ENCODE measurements at places on chromosomes 5 and 9.

DNA sequence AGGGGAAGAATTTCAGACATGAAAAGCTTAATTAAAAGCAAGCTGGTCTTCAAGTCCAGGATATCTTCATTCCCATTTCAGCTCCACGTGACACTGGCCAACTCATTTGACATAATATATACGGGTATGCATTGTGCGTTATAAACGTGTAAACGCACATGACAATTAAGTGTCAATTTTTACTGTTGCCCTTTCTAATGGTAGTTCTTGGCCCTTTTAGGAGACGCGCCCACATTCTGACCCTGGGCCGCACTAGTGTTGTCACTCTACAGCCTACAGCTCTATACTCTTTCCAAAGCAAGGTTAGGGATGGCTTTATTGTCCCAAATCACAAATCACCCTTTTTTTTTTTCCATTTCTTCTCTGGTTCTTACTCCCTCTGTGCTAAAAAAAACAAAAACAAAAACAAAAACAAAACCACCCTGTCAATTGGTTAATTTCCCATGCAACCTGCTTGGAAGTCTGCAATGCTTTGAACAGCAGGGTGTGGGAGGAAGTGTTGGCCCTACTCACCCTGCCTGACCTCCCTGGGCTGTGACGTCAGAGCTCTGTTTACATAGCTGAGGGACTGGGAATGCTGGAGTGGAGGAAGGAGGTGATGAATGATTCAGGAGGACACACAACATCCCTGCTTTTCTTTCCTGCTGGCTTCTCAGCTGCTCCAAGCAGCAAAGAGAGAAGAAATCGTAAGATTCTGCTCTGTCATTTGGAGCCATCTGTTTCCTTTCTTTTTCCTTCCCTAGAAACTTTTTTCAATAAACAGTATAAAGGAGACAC is 19.3 kb downstream of the RFK start:
- no peak for DNase-seq

DNA sequence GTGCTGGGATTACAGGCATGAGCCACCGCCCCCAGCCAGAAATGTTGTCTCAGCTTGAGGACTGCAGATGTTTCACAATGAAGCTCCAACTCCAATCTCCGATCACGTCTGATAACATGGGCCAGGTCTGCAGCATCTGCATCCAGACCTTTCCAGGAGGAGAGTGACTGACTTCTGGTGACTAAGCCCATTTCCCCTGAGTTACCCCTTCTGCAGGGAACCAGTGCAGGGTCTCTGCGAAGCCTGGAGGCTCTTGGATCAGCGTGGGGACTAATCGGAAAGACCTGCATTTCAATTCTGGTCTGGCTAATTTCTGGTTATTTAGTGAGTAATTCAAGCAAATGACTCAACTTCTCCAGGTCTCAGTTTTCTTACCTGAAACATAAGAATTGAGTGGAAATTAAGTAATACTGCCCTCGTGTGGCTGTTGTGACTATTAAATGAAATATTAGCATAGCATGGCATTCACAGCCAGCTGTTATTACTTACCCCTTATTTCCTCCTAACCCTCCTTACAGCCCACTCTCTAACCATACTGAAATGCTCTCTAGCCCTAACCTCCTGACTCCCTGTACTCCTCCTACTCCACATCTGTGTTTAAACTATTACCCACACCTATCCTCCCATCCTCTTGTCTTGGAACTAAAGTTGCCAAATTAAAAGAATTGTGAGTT is 2.2 kb upstream of the GNPDA1 start:
- peak; percentile 4 for DNase-seq

DNA sequence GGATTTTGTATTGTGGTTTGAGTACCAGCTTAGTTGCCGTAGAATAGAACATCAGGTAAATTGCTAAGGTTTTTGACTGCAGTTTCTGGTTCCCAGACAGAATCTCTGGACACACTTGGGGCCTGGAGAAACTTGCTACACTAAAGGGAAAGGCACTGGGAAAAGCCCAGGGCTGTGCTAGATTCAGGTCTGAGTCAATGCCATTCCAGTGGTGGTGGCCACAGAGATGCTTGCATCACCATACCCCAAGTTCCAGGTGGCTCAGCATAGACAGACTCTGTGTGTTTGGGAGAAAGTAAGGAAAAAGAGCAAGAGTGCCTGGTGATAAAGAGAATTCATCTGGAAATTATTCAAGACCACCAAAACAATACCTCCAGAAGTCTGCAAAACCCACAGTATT is 120.6 kb downstream of the HMHB1 start:
- no peak for DNase-seq

DNA sequence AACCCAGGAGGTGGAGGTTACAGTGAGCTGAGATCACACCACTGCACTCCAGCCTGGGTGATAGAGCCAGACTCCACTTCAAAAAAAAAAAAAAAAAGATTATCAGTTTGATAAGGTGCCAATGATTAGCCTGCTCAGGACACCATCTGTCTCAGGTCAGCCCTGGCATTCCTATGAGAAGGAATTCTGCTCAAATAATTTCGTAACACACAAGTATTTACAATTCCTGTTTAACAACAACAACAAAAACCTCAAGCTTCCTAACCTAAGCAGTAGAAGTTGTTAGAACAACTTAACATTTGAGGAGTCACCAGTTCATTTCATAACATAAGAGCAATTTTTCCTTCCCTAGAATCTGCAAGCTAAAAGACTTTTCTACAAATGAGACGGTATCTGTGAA is 85.0 kb downstream of the LHFPL2 start:
- no peak for DNase-seq

- DNase-seq, result no peak
These were observed 69.0 kb downstream of the DAB2IP start for GRCh38 chr9:121720311-121721057.

DNA sequence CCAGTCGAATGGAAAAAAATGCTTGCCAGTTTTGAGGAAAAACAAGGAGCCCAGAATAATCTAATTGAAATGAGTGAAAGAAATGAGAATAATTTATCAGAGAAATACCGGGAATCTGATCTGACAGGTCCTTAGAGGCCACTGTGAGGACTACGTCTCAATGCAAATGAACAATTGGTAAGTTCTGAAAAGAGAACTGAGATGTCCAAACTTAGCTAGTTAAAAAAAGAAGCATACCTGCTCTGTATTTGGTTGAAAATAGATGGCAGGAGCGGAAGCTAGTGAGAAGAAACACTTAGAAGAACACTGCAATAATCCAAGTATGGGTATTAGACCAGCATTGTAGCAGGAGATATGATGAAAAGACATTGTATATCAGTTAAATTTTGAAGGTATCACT is 161.2 kb downstream of the CDH9 start:
- no peak for DNase-seq

DNA sequence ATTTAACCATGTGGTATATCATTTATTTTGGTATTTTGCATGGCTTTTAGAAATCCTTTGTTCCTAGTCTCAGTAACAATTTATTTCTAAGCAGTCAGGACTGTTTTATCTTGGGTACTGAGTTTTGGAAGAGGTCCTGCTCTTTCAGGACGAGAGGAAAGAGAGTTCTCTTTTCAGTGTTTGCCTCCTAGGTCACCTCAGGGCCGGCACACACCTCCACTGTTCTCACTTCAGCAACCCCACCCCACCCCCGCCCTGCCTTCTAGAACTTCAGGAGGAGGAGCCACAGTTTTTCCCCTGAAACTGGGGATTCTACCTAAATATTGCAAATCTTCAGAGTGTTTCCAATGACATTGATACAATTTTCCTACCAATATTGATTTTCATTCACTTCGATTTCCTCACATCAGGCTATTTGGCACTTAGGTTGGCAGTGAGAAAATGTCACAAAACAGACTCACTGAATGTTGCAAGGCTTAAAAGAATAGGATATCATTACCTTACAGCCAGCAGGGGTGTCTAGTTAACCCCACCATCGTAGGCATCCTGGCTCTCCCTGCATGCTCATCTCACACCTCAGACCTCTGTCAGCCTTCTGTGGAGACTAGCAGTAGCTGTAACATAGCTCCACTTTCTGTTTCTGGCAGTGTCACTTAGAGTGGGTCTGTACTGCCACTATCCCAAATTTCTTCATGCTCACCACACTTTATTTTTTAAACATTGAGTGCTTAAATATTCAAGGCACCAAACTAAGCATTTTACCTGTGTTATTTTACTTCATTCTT is 5.4 kb downstream of the IGIP start:
- DNase-seq, result no peak

DNA sequence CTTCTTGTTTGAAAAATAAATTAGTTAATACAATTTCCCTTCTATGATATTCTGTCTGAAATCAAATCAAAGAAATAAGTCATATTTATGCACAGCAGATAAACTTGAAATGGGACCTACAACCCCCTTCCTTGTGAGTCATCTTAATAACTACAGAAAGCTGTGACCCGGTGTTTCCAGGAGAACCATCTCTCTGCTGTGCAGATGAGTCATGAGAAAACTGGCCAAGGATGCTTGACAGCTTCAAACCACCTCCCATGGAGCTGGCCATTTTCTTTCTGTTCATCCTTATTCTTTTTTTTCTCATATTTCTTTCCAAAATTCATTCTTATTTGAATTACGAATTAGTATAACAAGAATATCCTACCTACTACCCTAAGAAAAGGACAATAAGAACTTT is 43.4 kb upstream of the NR4A3 start:
- no peak for DNase-seq

- no peak for DNase-seq
These were observed 152.4 kb downstream of the RAPGEF6 start for GRCh38 chr5:131482617-131483016.

- no peak for DNase-seq
These were observed 1022.5 kb upstream of the DMAC1 start for GRCh38 chr9:8821910-8822666.

DNA sequence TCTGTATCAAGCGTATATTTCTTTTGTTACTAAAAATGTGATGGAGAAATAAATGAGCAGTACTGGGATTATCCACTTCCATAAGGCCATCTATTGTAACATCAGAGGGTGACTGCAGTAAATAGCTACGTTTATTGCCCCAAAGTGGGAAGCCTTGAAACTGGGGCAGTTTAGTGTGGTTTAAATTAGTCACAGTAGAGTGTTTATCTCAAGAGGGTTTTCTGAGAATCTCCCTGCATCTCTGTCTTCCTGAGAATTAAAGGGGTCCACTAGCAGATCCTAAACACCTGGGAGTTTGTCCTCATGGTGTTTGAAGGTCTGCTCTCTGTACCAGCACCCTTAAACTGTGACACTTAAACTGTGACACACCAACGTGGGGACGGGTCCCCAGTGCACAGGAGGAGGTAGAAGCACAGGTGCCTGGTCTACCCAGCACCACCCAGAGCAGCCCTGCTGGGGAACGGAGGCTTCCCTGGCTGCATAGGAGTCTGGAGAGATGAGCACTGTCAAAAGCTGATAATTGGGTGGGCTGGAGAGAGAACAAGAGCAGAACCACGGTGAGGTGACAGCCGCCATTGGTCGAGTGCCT is 25.2 kb downstream of the PRRC2B start:
- DNase-seq, result no peak

DNA sequence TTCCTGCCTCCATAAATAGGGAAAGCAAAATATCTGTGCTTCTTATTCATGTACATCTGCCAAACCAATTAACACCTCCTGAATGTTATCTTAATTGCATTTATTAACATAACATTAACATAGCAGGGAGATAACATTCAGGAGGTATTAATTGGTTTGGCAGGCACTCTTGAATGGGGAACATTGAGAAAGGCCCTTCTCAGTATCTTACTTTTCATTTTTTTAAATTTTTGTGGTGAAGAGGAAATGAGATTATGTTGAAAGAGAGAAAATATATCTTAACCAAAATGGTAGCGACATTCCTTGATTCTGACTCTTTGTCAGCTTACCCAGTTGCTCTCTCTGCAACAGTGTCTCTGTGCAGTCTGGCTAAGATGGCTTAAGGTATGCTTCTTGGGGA is 100.4 kb upstream of the TLE1 start:
- no peak for DNase-seq

- DNase-seq, result peak; percentile 82
These were observed 318.8 kb downstream of the PIK3R1 start for GRCh38 chr5:68534131-68534940.

DNA sequence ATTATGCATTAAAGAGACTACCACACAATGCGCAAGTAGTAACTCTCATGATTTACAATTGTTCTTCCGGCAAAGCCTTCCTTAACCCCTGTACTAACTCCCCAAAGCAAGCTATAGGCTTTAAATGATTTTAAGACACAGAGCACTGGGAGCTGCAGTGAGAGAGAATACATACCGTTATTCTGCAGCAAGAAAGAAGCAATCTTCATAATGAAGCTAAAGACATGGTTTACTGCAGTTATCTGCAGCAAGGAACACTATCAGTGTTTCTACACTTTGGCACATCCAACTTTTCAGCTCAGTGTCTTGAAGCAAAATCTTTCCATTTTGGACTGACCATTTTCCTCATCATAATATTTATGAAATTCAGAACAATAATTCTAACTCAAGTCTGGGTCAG is 61.0 kb downstream of the ZFR start:
- DNase-seq, result no peak

GRCh38 chr5:112013660-112014059 is 256.7 kb upstream of the NREP start:
- no peak for DNase-seq

- DNase-seq, result no peak
These were observed 179.6 kb downstream of the GNAQ start for GRCh38 chr9:77851882-77852595.

- no peak for DNase-seq
These were observed 50.9 kb downstream of the ANKRD31 start for GRCh38 chr5:75185763-75186162.

DNA sequence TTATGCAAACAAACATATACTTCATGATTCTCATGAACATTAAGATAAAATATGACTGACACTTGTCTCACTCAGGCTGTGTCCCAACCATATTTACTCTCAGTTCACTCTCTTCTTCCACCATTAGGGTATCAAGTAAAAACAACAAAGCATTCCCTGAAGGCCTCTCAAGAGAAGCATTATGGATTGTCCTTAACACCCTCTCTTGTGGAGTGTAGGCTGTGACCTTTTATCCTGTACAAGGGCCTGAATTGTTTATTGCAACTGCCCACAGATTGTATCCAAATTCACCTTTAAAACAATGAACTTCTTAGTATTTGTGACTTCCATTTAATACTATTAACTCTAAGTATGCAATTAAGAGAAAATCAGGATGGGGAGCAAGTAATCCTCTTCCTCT is 78.1 kb downstream of the RICTOR start:
- no peak for DNase-seq

GRCh38 chr9:131271506-131271931 is 4.8 kb downstream of the FAM78A start:
- DNase-seq, result no peak

GRCh38 chr5:96548905-96549304 is 113.3 kb upstream of the CAST start:
- no peak for DNase-seq

- DNase-seq, result no peak
These were observed 54.6 kb downstream of the TSSK1B start for GRCh38 chr5:113379936-113380806.

- DNase-seq, result no peak
These were observed 60.8 kb upstream of the GARNL3 start for GRCh38 chr9:127203681-127204327.

GRCh38 chr5:146794326-146795029 is 84.1 kb downstream of the PPP2R2B start:
- DNase-seq, result no peak

- DNase-seq, result no peak
These were observed 2.1 kb upstream of the IFT74 start for GRCh38 chr9:26954050-26954508.

GRCh38 chr9:19410594-19410993 is 1.8 kb downstream of the ACER2 start:
- no peak for DNase-seq
